Endothelial cell of umbilical vein (primary cell): ENCODE measurements at places on chromosomes 6 and 20. TPM values are rescaled to one million over a fixed set of nuclear protein-coding genes. Genes with fewer than 3 reads are reported as not detected.

KCNK15 gene
- polyA plus RNA-seq = 0.05 and 0.06 TPM in 2 replicates

TFAP2D gene
- polyA plus RNA-seq = not detected in 2 replicates

NFATC2 gene
- polyA plus RNA-seq = 2.0 and 3.1 TPM in 2 replicates

GRCh38 chr6:62039605-62040004 lies 246.4 kb downstream of the KHDRBS2 start:
- no peak overlapping the region for H3K4me3 ChIP-seq
- no peaks in the 10 kb centered on the region for H3K4me1 ChIP-seq
- H3K27ac ChIP-seq = no peak overlapping the region
- H3K36me3 ChIP-seq = no peaks in the 10 kb centered on the region

DNA sequence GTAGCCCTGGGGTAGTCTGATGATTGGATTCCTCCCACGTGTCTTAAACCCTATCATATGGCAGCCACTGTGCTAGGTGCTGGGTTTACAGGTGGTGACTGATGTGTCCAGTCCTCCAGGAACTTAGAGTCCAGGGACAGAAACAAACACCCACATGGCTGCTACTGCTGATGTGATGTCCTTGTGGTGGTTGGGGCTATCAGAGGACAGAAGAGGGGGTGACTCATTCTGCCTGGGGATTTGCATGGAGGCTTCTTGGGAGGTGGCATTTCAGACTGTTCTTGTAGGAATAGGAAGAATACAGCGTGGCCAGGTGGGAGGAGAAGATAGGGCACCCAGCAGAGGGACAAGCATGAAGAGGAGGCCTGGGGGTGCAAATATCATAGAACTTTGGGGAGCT lies 9.8 kb downstream of the RAET1G start:
- no peaks in the 10 kb centered on the region for H3K4me1 ChIP-seq
- H3K36me3 ChIP-seq = no peaks in the 10 kb centered on the region
- H3K4me3 ChIP-seq = no peak overlapping the region
- peaks cover 8% of the 10 kb centered on the region for H3K27me3 ChIP-seq

DNA sequence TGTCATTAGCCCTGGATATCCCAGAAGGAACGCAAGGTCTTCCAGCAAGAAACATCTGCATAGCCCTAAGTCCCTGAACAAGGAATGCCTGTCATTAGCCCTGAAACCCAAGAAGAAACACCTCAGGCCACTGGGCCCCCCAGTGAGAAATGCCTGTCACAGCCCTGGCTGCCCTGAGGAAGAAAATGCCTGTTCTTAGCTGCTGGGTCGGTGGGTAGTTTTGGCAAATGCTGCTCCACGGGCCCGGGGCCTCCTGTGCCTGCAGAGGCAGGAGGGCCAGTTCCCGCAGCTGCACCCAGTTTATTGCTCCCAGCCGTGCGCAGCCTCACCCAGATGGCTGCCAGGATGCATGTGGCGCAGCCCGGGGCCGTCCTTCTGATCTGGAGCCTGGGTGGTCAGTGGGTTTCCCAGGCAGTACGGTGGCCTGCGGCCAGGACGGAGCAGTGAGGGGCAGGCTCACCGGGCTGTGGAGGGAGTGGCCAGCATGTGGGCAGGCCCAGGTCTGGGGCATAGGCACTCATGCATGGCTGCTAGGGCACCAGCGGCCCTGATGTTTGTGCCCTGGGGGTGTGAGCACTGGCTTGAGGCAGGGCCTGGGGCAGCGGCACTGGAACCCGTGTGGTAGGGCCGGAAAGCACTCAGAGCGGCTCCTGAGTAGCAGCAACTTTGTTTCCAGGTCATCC lies 219.0 kb downstream of the ERMARD start:
- H3K27ac ChIP-seq = no peak overlapping the region
- H3K4me1 ChIP-seq = no peaks in the 10 kb centered on the region
- H3K27me3 ChIP-seq = no peaks in the 10 kb centered on the region
- H3K36me3 ChIP-seq = no peaks in the 10 kb centered on the region
- H3K4me3 ChIP-seq = no peak overlapping the region
- DNase-seq = no peak
